ENCODE measurements at places on chromosomes 6 and 20.

DNA sequence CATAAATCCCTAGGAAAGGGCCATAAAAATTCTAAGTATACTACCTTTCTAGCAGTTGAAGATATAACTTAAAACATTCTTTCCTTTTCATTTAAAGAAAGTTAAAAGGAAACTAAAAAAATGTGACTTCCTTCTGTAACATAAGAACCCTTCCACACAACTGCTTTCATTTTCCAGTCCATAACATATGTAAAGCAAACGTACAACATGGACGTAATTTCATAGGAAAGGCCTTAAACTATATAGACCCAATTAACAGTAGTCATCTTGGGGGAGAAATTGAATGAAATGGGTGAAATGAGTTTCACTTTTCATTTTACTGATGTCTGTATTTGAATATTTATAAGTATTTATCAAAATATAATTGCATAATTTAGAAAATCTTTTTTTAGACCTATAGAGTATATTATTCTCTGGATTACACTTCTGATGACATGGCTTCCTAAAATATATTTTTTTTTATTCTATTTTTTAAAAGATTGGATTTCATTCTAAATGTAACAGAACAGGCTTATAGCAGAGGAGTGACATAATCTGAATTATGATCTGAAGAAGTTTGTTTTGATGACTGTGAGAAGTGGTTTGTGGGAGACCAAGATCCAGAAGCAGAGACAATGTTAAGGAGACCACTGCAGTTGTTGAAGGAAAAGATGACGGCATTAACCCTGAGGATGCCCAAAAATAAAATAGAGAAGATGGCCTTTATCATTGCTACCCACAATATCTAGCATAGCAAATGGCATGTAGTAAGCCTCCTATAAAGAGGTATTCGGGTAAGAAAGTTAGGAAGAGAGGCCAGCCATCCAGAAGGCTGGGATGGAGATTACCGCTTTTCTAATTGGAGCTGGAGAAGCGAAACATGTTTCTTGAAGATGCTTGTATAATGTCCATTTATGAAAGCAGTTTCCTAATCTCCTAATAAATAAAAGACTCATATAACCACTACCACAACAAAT lies 260.4 kb downstream of the PTPRK start:
- no peak for DNase-seq

DNA sequence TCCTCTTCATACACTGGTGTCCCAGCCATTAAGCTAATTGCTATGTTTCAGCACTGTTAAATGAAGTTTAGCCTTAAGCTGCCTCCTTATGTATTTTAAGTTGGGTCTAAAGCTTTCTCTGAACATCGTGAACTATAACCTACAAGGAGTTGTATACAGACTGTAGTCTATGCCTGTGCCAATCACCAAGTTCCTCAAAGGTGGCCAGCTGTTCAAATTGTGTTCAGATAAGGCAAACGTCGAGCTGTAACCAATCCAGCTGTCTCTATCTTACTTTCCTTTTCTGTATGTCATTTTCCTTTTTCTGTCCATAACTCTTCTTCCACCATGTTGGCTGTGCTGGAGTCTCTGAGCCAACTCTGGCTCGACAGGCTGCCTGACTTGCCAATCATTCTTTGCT lies 199.6 kb downstream of the OGFRL1 start:
- DNase-seq = no peak

- no peak for DNase-seq
Measured at GRCh38 chr6:128572294-128572693, 51.9 kb upstream of the PTPRK start.

DNA sequence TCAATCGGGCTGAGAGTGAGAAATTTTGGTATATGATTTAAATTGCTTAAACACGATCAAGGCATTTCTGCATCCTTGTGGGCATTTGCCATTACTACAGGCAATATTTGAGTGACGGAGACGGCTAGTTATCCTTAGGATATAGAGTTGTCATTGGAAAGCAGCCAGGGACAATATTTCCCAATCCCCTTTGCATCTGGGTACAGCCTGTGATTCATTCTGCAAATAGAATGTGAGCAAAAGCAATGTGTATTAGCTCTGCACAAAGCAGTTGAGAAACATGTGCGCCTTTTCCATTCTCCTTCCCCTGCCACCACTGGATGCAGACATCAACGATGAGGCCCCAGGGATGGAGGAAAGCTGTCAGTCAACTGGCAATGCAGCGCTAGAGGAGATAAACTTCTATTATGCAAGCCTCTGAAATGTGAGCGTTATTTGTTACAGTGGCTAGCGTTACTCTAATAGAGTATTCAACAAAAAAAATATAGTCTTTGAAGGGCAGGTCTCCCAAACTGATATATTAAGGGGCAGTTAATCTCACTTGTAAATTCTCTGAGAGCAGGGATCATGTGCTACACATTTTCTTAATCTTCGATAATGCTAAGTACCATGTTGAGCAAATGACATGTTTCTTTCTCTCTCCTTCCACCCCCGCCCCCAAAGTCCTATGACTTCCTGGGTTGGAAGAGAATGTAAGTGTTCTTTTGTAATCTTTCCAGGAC lies 37.1 kb upstream of the NCOA3 start:
- no peak for DNase-seq

- no peak for DNase-seq
Measured at GRCh38 chr20:50526403-50526989, 16.3 kb downstream of the PTPN1 start.

- no peak for DNase-seq
Measured at GRCh38 chr20:22582386-22582963, 1.9 kb downstream of the FOXA2 start.

GRCh38 chr6:143692696-143693095 lies 14.9 kb downstream of the PHACTR2 start:
- no peak for DNase-seq

DNA sequence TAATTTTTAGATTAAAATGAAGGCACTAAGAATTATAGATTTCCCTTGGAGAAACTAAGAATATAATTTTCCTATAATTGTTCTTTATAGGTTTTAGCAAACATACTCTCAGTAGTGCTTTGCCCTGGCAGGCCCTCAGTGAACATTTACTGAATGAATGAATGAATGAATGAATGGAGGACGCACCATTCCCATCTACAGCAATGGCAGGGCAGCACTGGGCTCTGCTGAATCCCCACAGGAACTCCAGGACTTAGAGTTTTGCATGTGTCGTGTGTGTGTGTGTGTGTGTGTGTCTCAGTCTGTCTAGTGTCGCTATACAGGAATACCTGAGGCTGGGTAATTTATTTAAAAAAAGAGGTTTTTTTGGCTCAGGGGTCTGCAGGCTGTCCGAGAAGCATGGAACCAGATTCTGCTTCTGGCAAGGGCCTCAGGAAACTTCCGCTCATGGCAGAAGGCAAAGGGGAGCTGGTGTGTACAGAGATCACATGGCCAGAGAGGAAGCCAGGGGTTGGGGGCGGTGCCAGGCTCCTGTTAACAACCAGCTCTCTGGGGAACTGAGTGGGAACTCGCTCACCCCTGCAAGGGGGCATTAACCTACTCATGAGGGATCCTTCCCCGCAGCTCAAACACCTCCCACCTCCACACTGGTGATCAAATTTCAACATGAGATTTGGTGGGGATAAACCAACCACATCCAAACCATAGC lies 20.1 kb downstream of the RNASET2 start:
- DNase-seq = no peak

DNA sequence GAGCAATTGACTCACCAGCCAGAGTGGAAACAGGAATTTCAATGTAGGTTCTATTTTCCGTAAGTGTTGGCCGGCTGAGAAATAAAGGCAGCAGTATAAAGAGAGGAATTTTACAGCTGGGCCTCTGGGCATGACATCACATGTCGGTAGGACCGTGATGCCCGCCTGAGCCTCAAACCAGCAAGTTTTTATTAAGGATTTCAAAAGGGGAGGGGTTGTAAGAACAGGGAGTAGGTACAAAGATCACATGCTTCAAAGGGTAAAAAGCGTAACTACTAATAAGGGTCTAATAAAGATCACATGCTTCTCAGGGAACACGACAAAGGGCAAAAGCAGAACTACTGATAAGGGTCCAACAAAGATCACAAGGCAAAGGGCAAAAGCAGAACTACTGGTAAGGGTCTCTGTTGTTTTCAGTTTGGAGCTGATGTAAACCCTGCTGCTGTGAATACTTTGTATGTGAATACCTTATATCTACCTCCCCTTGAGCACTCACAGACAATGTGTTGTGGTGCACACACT lies 9.0 kb upstream of the TULP4 start:
- DNase-seq = no peak

- DNase-seq = no peak
Measured at GRCh38 chr20:37972256-37973058, 60.8 kb downstream of the TTI1 start.

DNA sequence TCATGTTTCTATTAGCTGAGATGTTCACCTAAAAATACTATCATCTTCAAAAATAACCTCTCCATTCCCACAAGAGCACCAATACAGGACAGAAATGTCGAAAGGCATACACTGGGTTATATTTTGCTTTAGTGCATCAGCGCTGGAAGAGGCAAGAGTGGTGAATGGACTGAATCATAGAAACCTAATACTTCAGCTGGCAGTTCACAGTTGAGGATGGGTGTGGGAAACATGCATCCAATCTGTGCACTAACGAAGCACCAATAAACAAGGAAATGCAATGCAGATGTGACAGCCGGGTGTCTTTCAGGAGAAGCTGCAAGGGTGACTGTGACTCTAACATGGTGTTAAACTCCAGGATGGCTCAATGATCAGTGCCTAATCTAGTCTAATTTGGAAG lies 365.8 kb downstream of the ESR1 start:
- no peak for DNase-seq

All from NCI-H187 treated with DMSO at 0.1 percent for 48 hours (cell line).